ENCODE measurements at places on chromosomes 1 and 21.

DNA sequence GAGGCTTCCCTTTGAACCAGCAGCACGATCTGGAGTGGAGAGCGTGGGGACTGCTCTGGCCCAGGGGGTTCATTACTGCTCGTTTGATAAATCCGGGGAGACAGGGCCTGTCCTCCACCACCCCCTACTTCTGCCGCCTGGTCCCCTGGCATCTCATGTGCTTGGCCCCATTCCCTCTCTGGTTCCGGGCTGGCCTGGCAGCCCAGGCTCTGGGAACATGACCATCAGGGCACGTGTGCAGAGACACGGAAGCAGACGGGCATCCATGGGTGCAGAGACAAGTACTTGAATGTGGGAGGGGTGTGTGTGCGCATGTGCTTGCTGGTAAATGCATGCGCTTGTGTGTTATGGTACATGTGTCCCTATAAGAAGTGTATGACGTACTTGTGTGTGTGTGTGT is 75.5 kb downstream of the KIRREL1 start:
- no peak for DNase-seq

DNA sequence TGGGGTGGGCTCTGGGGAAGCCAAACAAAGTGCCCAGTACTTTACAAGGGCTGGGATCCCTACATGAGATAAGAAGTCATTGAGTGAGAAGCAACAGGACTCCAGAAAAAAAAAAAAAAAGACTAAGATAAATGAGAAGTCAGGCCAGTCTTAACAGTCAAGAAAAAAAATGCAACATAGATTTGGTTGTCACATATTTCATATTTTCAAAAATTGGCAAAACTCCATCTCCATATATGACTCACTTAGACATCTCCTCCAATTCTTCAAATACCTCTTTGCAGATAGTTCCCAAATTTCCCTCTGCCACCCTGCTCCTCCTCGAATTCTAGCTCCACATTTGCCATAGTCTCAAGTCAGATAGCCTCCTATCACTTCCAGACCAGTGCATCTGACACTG is 20.9 kb upstream of the SIPA1L2 start:
- DNase-seq: no peak

DNA sequence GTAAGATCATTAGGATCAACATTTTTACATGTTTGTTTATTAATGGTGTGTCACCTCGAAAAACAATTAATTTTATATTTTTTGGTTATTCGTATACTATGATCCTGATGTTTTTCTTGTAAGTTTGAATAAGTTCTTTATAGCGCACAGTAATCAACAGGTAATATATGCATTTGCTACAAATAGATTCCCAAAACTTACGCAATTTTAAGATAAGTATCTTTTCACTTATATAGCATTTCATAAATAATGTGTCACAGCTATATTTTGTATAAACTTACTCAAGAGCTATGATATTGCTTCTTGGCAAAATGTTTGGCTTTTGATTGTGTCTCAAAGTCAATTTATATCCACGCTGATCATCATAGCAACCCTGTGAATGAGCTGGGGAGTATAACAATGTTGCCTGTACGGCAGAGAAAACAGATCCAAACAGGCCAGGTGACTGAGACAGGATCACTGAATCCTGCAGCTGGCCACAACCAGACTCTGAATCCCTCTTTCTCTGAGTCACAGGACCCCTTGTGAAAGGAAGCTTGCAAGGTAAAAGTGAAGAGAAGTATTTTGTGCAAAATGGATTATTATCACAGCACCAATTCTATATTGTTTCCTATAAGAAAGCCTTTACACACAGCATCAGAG is 48.6 kb downstream of the GNG12 start:
- no peak for DNase-seq

DNA sequence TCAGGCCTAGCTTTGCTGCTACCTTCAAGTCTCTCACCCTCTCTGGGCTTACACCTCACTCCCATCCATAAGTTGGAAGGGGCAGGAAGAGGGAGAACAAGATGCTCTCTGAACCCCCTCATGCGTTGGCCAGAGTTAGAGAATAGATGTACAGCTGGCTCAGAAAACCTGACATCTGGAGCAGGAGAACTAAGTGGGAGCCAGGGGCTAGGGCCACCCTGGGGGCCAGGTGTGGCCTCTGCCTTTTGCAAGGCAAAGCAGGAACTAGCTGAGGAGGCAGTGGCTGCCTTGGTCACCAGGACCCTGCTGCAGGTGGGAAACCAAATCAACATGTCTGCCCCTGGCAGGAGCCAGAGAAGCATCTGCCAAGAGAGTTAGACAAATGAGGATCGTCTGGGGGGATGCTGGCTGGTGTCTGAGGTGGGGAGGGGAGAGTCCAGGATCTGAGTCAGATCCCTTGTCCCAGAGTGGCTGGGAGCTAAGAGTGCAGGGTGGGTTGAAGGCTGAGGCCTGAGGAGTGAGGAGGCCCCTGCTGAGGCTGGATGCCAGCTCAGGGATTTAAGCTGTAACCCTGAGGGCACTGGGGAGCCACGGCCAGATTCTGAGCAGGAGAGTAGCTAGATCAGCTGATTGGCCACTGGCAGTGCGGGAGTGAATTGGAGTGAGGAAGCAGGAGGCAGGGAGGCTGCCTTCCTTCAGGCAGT is 115.0 kb downstream of the EPHB2 start:
- DNase-seq: no peak

DNA sequence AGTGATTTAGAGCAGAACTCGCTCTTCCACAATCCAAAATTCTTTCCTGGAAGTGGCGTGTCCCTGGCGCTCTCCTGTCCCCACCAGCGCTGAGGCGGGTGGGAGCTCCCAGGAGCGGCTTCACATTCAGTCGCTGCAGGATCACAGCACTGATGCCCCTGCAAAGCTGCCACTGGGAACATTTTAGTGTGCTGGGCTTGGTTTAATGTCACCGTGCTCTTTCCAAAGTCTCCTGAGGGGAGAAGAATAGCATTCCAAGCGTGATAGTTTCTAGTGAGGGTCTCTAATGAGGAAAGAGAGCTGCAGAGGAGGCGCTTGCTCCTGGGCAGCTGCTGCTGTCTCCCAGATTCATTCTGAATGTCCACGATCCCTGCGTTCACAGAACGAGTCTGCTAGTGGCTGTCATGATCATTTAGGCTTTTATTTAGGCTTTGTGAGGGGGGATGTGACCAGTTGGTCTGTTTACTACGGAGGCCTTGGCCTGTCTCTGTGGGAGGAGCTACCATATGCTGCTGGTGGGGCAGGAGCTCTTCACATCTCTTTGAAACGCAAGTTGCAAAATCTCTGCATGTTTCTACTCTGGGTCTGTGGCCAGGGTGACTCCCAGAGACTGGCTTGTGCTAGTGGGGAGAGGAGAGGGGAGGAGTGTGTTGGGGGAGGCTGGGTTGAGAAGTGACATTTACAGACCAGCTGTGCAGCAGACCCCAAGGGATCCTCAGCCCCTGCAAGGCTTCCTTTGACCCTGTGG is 23.4 kb downstream of the OLFML3 start:
- no peak for DNase-seq

- no peak for DNase-seq
Measured at GRCh38 chr1:11482198-11482597, 3.2 kb downstream of the DISP3 start.

DNA sequence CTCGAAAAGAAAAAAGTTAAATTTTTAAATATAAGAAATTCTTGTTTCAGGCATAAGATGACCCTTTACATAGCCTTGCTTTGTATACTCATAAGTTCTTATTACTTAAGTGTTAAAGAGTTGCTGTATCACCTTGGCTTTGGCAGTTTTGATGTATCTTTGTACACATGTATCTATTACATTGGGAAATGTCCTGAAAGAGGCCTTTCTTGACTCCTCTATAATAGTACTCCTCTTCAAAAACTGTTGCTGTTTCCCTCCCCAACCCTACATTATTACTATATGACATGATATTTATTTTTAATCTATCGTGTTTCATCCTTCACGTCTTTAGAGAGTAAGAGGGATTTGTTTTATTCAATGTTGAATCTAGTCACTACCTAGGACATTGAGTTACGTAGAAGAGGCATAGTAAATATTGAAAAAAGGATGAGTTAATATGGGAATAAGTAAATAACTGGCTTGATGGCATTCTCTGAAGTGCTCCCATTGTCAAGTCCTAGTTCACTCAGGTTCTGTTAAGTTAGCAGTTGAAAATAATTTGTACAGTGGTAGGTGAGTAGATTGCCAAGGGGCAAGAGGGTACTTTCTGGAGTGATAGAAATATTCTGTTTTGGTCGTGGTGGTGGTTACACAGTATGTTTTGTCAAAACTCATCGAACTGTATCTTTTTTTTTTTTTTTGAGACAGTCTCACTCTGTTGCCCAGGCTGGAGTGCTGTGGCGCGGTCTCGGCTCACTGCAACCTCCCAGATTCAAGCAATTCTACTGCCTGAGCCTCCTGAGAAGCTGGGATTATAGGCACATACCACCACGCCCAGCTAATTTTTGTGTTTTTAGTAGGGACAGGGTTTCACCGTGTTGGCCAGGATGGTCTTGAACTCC is 8.2 kb downstream of the THRAP3 start:
- DNase-seq: no peak

GRCh38 chr1:155478270-155478852 is 84.2 kb downstream of the ASH1L start:
- DNase-seq: no peak

- DNase-seq: no peak
Measured at GRCh38 chr1:90282811-90283210, 287.9 kb downstream of the ZNF326 start.

- DNase-seq: no peak
Measured at GRCh38 chr1:11279630-11280029, 6.6 kb downstream of the UBIAD1 start.

- DNase-seq: peak; percentile 18
Measured at GRCh38 chr21:39263372-39263771, 50.1 kb downstream of the BRWD1 start.

DNA sequence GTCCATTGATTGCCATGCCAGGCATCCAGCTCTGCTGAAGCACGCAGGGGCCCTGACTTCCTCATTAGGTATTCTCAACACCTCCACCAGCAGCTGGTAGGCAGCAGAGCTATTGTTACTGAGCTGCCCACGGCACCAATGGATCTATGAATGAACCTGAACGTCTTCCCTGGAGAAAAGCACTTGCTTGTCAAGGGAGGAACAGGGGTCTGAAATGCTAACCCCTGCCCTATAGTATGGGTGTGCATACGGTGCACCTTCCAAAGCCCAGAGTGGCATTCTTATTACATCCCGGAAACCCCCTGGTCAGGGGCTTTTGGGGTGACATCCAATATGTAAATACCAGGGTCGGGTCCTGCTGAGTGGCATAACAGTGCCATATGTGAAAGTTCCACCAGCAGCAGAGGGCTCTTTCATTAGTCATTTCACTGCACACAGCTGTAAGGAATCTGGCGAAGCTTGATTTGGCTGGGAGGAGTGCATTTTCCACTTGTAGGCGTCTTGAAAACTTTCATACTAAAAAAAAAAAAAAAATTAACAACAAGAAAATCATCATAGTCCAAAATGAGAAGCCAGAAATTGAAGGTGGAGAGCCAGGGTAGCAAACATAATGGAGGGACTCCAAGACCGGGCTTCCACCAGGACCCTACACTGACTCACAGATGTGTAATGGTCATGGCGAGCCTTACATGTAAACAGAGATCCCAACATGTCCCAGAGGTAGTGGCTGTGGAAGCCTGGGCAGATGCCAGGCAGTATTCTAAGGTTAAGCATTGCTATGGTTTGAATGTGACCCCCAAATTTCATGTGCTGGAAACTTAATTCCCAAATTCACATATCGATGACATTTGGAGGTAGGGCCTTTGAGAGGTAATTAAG is 58.8 kb upstream of the PRDX6 start:
- no peak for DNase-seq

DNA sequence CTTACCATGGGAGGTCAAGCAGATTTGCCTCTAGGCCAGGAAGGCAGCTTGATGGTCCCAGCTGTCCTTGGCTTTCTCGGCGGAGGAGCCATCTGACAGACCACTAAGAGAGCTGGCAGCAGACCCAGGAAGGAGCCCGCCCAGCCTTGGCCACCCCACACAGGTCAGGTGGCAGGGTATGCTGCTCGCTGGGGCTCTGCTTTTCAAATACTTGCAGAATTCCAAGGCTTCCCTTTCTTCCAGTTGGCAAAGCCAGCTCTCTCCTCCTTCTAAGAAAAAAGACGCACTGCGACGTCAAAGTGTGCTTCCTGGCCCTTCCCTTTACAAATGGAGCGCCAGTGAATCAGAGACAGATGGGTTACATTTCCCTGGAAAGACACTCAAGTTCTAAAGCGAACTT is 229.4 kb downstream of the CACNA1E start:
- no peak for DNase-seq

DNA sequence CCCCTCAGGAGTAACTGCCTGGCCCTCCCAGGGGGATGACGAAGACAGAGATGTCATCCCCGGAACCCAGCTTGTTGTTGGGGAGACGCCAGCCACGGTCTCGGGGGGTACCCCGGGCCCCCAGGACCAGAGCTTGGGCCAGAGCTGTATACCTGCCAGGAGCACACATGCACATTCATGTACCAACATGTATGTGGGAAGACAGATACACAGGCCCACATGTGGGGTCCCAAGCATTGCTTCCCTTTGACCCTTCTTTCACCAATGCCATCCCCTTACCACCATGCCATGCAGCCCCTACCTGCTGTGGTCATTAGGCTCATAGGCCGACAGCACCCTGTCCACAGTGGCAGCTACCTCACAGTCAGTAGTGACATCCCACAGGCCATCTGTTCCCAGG is 3.2 kb upstream of the RHOC start:
- DNase-seq: no peak

DNA sequence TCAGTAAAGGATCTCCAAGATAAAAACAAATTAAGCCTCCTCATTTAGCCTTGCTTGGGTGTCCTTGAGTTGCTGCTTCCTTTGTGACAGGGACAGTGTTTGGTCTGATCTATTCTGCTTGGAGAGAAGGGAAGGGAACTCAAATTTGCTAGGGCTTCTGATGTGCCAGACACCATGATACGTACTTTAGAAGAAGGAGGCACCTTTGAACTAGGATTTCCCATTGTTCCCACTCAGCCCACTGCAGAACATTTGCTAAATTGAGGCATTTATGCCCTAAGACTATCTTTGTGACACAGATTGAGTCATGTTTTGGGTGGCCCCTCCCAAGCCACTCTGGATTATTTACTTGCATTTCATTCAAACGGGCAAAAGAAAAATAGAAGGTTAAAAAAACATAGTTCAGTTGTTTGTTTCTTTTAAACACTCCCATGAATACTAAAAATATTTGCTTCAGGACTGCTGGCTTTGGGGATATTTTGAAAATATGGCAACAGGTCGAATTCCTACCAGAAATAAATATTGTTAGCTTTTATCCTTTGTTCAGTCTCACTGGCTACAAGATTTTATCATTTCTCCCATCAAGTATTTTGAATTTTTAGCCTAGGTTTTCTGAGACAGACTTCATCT is 81.9 kb upstream of the WLS start:
- DNase-seq: no peak

- DNase-seq: no peak
Measured at GRCh38 chr21:31501926-31502325, 157.6 kb upstream of the SOD1 start.

GRCh38 chr1:201731592-201731991 is 97.4 kb upstream of the IPO9 start:
- no peak for DNase-seq

DNA sequence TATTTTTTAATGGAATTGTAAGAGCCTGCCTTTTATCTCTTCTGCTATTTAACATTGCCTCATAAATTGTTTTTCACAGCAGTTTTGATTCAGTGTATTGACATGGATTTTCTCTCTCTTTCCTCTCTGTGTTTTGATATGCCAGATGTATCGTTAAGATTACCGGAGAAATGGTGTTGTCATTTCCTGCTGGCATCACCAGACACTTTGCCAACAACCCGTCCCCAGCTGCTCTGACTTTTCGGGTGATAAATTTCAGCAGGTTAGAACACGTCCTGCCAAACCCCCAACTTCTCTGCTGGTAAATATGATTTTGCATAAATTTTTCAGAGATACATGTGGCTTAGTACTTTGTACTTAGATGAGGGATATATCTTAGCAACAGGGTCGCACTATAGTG is 23.1 kb upstream of the DYNLT5 start:
- DNase-seq: no peak

Measured in fibroblast of skin of left biceps (primary cell).